ENCODE measurements at places on chromosomes 4 and X.

DNA sequence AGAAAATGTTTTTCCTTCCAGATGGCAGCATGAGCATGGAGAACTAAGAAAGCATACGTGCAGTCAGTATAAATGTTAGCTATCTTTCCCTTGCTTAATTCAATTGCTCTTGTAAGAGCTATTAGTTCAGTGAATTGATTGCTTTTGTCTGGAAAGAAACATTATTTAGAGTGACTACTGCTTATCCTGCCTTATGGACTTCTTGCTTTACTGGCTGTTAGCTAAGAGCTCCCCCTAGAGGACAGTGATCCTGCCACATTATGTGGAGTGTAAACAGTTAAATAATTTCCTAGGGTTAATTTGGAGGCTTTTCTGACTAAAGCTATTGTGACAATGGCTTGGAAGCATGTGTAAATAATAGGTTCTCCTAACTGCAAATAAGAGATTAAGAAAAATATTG is 1402.4 kb downstream of the FAM133A start:
- DNase-seq: no peak

GRCh38 chr4:114815760-114816159 is 217.2 kb downstream of the UGT8 start:
- DNase-seq: no peak

GRCh38 chrX:136405126-136405525 is 82.6 kb upstream of the BRS3 start:
- DNase-seq: no peak

GRCh38 chrX:13110433-13111324 is 66.3 kb upstream of the FAM9C start:
- DNase-seq: no peak

- no peak for DNase-seq
These were observed 6.5 kb downstream of the SPP1 start for GRCh38 chr4:87982036-87982435.

GRCh38 chr4:42398171-42398870 is 1.0 kb downstream of the SHISA3 start:
- no peak for DNase-seq

DNA sequence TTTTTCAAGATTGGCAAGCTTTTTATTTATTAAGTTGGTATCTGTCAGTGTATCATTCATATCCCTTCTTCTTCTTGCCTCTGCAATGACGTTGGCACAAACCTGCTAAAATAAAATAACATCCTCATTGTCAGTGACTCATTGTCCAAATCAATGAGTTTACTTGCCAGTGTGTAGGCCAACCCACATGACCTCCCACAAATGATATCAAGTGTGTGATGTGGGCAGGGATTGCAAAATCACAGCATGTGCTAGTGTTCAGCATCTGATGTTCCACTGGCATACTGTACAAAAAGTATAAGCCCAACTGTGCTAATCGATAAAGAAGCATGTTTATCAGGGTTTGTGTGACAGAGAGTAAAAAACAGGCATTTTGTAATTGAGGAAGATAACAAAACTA is 25.5 kb downstream of the GPAT3 start:
- DNase-seq: peak; percentile 14

DNA sequence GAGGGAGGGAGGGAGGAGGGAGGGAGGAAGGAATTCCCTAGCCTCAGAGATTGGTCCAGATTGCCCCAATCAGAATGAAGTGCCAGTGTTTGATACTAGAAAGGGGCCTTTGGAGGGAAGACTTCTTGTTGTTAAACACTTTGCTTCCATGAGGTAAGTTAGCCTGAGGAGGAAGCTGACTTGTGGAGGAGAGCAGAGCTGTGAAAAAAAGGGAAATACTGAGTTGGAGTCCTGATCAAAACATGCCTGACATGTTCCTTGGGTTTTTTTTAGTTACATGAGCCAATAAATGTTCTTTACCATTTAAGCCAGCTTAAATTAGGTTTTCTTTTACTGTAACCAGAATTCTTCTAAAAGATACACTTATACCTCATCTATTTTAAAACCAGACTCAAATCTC is 57.6 kb downstream of the GSX2 start:
- no peak for DNase-seq

Data from stimulated activated naive CD4-positive, alpha-beta T cell treated with Interleukin-2 at 50 U/mL for 16 hours (primary cell).